ENCODE measurements at places on chromosomes 2 and 18.

DNA sequence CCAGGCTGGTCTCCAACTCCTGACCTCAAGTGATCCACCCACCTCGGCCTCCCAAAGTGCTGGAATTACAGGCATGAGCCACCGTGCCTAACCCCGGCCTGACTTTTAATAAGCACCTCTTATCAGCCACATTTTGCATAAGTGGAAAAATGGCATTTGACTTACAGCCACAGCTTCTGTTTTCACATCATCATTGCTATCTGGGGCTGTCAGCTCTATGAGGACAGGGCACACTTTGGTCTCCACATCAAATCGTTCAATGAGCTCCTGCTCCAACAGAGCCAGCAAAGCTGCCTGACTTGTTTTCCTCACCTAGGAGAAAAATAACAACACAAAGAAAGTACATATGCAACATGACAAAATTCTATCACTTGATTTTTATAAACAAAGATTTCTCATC, 26.4 kb downstream of the PPP4R1 start:
- DNase-seq = no peak

DNA sequence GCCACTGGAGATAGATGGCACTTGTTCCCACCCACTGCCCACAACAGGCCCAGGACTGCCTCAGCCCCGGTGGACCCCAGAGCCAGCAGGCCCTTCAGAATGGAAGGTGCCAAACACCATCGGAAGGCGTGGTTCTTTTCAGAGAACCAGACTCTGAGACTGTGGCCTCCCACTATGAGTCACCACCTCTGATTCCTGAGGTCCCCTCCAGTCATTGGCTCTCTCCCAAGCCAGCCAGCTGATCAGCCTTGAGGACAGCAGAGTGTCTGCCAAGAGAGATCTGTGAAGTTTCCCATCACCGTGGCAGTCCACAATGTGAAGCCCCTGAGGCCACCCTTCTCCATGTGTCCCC, 10.4 kb upstream of the MAP3K2 start:
- DNase-seq = no peak

- DNase-seq = no peak
Measured at GRCh38 chr18:77397617-77398016, 148.0 kb downstream of the GALR1 start.

- no peak for DNase-seq
Measured at GRCh38 chr2:25453199-25453905, 111.6 kb upstream of the DNMT3A start.

DNA sequence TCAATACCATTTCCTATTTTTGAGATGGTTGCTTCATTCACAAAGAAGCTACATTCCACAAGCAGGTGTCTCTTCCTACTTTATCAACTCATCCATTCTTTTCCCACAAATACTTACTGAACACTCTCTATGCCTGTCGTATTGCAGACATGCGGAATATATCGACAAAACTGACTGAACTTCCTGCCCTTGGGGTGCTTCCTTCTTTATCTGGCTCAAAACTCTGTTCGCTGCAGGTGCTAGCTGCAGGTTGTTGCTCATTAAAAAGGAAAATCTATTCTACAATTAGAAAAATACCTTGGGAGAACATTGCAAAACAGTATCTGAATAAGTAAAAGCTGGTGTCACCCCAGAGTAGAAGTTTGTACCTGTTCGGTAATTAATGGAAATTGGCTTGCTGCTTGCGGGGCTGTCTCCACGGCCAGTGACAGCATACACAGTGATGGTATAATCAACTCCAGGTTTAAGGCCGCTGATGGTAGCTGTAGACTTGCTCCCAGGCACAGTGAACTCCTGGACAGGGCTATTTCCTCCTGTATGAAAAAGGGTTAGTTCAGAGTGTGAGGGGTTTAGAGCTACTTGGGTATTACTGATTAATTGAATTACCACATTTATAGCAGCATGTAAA, 52.1 kb downstream of the FN1 start:
- no peak for DNase-seq

DNA sequence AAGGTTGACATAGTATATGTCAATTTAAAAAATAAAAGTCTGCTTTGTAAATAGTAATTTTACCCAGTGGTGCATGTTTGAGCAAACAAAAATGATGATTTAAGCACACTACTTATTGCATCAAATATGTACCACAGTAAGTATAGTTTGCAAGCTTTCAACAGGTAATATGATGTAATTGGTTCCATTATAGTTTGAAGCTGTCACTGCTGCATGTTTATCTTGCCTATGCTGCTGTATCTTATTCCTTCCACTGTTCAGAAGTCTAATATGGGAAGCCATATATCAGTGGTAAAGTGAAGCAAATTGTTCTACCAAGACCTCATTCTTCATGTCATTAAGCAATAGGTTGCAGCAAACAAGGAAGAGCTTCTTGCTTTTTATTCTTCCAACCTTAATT, 78.6 kb upstream of the CSRNP3 start:
- peak; percentile 29 for DNase-seq

DNA sequence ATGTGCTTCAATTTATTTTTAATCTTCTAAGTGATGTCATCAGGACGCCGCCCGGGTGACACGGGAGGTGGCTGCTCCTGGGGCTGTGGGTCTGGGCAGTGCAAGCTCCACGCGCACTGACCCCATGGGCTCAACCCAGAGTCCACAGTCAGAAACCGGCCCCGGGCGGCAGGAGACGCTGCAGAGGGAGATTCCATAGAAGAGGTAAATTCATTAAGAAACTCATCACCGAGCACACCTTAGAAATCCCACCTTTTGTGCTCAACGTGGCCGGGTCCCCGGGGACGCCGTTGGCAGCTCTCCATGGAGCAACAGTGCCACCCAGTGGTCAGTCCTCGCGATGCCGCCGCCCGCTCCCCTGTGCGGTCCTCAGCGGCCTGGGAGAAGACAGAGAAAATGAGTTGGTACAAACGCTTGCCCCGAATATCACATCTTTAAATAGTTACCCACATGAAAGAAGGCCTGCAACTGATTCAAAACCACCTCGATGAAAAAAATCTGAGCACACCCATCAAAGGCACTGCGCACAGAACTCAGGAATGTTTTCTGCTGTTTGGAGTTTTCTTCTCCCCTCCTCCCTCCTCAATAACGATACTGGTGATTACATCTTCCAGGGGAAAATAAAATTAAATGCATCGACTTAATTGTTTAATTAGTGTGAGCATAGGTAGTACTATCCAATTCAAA, 92.6 kb downstream of the CMPK2 start:
- peak; percentile 58 for DNase-seq

DNA sequence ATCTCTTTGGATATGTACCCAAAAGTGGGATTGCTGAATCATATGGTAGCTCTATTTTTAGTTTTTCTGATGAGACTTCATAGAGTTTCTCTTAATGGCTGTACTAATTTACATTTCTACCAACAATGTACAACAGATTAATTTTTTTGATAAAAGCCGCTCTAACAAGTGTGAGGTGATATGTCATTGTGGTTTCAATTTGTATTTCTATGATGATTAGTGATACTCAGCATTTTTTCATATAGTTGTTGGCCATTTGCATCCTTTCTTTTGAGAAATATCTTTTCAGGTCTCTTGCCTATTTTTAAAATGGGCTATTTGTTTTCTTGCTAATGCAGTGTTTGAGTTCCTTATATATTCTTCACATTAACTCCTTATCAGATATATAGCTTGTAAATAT, 4.3 kb downstream of the IL18RAP start:
- no peak for DNase-seq

GRCh38 chr2:191013682-191013931, 364 bp downstream of the STAT1 start:
- DNase-seq = peak; percentile 51

- DNase-seq = no peak
Measured at GRCh38 chr18:35861367-35862118, 110.9 kb upstream of the RMP24 start.

DNA sequence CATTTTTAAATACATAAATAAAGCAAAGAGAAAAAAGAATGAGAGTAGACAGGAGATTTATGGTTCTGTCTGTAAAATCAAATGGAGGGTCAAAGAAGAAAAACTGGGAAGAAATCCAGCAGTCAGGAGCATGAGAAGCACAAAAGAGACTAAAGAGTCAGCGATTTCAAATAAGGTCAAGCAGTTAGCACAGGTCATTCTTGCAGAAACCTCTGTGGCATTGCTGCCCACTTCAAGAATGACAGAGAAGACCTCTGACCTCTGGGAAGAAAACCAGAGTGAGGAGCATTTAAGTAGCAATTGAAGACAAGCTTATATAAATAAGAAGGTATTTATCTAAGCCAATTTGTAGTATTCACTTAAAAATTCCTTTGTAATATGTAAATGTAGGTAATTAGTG, 172.0 kb upstream of the SPOPL start:
- DNase-seq = no peak

- DNase-seq = peak; percentile 21
Measured at GRCh38 chr2:136766073-136766404, 694 bp downstream of the THSD7B start.

DNA sequence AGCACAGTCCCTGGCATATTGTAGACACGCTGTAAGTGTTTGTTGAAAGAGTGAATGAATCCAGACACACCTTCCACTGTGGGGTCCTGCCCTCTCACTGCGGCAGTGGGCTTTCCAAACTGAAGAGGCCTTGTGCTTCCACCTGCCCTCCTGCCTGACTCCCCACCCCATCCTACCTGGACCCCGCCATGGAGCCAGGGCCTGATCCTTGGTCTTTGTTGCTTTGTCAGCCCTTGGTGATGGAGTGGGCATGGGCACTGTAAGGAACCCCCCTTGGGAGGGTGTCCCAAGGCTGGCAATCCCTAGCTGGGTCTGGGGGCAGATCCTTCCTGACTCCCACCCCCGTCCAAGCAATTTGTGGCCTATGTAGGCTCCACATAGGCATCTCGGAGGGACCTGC, 33.1 kb downstream of the KLHL29 start:
- DNase-seq = no peak

DNA sequence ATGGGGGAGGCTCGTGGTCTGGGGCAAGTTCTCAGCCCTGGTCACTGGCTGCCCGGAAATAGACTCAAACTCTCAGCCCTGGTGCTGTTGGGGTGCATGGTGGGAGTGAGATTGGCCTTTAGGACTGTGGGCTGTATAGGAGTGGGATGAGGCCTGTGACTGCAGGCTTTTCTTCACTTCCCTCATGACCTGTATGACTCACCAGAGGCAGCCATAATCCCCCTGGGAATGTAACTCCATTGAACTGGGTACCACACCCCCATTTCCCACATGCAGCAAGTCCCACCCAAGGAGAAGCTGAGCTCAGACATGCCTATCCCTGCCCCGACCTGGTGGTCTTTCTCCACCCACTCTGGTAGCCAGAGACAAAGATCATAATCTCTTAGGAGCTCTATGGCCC, 177.7 kb upstream of the OSR1 start:
- no peak for DNase-seq

DNA sequence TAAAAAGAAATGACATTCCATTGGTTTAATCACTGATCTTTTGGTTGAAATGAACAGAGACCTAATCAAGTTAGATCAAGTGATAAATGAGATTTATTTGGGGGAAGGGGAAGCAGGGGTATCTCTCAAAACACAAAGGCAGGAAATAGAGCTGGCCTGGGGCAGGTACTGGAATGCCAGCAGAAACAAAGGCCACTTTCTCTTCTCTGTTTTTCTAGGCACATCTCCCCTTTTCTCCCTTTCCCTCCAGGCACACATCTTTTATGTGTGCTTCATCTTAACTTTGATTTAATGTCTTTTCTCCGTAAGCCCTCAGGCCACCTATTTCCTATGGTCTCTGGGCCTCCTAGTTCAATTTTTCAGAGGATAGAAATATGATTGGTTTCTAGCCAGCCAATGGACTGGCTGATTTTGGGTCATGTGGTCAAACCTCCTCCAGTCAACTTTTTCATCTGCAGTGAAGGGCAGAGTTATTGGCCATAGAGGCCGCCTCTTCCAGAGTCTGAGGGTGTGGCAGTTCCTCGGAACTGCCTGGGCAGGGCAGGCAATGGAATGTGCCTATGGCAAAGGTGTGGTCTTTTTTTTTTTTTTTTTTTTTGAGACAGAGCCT, 58.9 kb upstream of the FAM136A start:
- DNase-seq = no peak

DNA sequence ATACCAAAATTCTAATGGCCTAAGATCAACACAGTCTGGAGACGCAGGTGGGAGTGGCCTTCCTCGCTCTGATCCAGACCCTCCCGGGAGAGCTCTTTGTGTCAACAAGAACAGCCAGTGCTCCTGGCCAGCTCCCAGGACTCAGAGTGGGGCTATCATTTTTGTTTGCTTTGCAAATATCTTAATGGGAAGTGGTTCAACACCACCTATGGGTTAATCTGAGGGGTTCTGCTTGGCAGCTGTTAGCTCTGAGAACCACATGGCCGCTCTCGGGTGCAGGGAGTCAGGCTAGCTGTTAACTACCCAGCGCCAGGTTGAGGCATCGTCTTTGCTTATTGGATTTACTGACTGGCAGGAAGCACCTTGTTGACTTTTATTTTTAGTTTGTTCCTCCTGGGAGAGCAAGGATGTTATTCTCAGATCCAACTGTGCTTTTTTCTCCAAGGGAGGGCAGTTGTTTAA, 184.8 kb upstream of the SP5 start:
- DNase-seq = peak; percentile 98

DNA sequence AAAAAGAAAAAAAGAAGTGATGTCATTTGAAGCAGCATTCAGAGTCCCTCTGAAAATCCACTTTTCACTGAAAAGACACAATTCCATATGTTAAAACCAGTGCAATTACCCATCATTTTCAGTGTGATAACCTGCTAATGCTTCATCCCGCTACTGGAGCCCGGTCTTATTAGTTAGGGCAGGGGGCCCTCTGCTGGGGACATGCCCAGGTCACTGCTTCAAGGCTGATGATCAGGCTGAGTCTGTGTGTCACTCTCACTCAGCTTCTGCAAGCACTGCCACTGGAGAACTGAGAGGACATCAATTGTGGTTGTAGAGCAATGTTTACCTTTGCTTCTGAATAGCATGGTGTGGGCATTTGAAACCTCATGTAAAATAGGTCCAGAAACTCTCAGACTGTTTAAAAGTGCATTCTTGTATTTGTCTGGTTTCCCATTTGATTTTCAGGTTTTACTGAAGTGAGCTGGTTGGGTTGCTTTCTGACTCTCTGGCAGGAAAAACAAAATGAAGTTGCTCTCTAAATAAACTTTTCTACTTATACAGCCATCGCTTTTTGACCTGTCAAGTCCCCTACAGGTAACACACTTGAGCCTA, 49.2 kb upstream of the NXPH2 start:
- peak; percentile 43 for DNase-seq

GRCh38 chr18:47746615-47747014, 183.8 kb downstream of the SMAD2 start:
- no peak for DNase-seq

DNA sequence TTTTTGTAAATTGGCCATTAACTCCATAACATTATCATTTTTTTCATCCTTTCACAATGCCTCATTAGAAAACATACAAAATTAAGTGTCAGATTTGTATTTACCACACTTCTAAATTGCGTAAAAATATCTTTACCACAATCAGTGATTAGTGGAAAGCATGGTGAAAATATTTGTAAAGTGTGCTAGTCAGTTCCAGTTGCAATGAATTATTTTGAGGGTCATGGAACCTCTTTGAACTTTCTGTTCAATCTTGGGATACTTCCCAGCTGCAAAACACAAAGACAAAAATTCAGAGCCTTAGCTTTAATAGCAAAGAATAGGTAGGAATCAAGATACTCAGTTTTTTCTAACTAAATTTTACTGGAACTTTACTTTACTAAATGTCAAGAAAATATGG, 4.0 kb upstream of the COL3A1 start:
- DNase-seq = no peak
